NCI-H1092 (cell line): ENCODE measurements at places on chromosomes 2 and 18.

DNA sequence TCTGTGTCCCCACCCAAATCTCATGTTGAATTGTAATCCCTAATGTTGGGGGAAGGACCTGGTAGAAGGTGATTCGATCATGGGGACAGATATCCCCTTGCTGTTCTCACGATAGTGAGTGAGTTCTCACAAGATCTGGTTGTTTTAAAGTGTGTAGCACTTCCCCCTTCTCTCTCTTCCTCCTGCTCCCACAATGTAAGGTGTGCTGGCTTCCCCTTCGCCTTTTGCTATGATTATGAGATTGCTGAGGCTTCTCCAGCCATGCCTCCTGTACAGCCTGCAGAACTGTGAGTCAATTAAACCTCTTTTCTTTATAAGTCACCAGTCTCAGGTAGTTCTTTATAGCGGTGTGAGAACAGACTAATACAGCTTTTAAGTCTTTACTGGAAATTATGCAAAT, 193.3 kb upstream of the RBBP8 start:
- DNase-seq, result no peak

GRCh38 chr18:75227535-75228296, 17.1 kb downstream of the TSHZ1 start:
- DNase-seq, result no peak

- peak; percentile 12 for DNase-seq
Measured at GRCh38 chr2:239934571-239935171, 90.5 kb downstream of the NDUFA10 start.

DNA sequence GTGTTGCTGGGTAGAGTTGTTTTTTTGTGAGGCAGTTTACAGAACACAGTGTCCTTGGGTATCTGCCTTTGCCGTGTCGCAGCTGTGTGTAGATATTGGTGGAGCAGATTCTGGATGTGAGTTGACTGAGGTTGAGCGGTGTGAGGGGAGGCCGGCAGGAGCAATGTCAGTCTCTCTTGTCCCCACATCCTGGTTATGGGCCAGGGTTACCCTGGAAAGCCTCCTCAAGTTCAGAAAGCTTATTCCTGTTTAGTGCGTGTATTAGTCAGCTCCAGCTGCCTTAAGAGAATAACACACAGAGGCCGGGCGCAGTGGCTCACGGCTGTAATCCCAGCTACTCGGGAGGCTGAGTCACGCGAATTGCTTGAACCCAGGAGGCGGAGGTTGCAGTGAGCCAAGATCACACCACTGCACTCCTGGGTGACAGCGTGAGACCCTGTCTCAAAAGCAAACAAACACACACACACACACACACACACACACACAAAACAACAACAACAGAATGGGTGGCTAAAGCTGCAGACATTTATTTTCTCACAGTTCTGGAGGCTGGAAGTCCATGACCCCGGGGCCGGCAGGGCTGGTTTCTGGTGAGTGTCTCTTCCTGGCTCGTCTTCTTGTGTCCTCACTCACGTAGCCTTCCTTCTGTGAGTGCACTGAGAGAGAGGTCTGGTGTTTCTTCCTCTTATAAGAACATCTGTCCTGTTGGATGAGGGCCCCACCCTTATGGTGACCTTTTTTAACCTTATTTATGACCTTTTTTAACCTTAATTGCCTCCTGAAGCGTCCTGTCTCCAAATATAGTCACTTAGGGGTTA, 5.1 kb downstream of the NCK2 start:
- no peak for DNase-seq

DNA sequence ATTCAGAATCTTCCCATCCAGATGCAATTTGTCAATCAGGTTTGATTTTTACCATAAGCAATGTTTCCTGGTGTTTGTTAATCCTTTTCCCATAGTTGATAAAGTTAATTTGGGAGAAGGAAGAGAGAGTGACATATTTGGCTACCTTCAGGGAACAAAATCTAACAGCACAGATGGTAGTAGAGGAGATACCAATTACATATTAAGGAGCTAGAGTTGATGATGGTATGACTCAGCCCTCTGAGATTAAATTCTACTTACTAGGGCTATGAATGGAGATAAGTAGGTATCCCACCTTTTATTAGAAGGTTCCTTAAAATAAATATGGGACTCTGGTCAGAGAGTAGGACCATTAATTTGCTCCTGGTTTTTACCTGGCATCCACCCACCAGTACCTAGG, 139.7 kb downstream of the EHBP1 start:
- no peak for DNase-seq

DNA sequence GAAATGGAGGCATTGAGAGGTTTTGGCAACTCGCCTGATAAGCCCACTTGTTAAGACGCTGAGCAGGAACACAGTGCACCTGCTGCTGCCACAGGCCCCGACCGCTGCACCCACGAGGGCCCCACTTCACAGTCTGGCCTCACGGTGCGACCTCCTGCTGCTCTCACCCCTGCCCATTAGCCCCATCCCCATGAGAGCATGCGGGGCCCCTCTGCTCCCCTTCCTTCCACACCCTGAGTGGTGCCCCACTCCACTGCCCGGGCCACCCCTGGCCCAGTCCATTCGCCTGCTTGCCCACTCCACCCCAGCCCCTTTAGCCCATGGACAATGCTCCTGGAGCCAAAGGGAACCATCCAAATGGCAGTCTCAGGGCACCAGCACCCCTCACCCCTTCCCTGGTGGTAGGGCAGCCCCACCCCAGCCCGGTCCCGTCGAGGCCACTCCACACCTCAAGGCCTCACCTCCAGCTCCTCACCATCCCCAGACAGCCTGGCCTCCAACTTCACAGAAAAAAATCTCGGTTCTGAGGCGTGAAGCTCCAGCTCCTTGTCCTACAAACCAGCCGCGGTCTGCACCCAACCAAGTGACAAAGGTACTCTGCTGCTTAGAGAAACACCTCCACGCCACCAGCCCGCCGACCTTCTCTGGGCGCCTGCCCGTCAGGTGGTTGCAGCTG, 6.7 kb upstream of the GPR55 start:
- peak; percentile 4 for DNase-seq

DNA sequence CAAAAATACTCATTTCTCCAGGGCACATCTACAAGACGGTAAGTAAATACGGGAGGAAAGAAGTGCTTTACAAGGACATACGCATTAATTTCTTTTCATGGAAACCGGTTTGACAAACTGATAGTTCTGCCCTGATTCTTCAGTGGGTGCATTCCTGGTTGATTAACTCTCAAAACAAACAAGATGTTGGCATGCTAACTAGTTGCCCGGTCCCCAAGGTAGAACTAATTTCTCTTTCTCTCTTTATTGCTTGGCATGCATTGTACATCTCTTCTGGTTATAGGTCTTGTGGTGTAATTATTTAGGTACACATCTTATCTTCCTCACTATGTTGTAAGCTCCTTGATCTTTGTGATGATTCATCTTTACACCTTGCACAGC, 46.9 kb upstream of the SPATS2L start:
- DNase-seq, result no peak

GRCh38 chr2:141714496-141714895, 416.3 kb downstream of the LRP1B start:
- no peak for DNase-seq

DNA sequence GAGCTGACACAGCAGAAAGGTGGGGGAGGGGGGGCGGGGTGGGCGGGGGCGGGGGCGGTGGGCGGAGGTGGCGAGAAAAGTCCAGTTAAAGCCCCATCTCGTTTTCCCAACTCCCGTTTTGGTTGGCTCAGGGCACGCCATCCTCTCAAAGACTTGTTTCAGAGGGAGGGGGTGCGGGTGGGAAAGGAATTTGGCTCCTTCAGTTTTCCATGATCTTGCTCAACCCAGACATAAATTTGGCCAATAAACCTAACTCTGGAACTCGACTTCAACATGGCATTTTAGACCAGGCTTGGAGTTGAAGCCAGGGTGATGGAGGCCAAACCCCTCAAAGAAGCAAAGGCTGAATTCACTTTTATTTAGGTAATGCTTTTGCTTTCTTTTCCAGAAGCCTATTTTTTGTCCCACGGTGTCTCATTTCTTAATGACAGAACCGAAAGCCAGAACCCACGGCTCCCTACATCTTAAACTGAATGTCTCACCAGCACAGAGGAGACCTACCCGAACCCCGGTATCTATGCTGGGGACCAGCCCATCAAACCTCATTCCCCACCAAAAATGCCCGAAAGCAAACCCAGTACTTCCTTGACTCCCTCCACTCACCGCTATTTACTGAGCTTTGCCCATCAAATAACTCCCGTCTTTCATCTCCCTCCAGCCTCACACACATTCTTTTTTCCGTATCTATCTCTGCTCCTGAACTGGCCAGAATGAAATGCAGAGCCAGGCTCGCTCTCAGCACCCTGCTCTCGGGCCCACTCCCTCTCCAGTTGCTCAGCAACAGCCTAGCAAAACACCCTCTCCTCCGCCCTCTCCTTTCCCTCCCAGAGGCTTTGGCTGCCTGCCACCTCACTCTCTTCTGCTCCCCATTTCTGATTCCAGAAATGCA, 4.3 kb downstream of the IGFBP5 start:
- peak; percentile 71 for DNase-seq

GRCh38 chr2:224774735-224775134, 58.6 kb upstream of the CCDC195 start:
- no peak for DNase-seq

- DNase-seq, result no peak
Measured at GRCh38 chr2:11344956-11345677, 681 bp upstream of the ROCK2 start.

DNA sequence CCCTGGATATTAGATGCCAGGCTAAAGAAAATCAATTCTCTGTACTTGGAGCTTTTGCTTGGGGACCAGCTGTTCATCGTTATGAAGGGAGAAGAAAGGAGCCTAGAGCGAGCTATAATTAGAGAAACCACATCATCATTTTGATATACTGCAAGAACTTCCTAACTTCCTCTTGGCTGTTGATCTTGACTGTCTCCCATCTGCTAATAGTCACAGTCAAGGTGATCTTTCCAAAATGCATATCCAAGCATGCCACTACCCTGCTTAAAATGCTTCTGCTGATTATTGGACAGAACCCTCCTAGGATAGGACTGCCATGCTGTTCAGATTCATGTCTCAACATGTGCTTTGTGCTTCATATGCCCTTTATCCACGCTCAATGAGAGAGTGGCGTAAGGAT, 54.8 kb downstream of the RAPGEF4 start:
- DNase-seq, result no peak

GRCh38 chr2:128367601-128368359, 49.1 kb upstream of the HS6ST1 start:
- no peak for DNase-seq

GRCh38 chr2:17076533-17076932, 410.9 kb upstream of the CYRIA start:
- DNase-seq, result no peak

DNA sequence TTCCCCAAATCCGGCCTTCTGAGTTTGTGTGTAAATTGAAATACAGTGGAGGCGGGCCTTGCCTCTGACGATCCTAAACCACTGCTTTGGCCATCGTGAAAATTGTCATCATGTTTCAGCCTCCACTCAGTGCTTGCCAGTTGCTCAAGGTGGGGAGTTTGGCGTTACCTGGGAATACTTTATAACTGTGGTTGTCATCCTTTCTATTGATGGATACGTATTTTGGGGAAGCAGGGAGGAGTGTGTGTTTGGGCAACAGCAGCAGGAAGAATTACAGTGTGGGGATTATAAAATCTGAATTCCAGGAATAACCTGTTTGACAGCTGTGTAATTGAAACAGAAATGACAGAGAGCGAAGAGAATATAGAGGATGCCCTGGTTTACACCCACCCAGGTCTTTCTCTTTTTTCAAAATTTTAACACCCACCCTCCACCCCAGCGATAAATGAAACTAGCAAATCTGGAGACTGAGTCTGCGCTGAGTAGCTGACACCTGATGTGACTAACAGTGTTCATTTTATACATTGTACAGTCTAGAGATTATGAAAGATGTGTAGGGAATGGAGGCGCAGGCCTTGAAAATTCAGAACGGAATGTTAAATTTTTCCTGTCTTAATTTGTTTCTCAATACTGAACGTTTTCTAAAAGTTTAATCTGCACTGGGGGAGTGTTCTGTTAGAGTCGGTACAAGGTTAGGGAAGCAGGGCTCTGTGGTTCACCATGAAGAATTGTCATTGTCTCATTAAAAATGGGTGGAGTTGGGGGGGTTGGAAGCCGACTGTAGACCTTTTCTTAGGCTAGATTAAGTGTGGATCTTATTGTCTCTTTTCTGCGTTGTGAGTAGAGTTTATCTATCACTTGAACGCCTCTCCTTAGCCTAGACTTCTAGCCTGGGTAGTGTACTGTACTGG, 1.6 kb downstream of the MAP4K4 start:
- no peak for DNase-seq

DNA sequence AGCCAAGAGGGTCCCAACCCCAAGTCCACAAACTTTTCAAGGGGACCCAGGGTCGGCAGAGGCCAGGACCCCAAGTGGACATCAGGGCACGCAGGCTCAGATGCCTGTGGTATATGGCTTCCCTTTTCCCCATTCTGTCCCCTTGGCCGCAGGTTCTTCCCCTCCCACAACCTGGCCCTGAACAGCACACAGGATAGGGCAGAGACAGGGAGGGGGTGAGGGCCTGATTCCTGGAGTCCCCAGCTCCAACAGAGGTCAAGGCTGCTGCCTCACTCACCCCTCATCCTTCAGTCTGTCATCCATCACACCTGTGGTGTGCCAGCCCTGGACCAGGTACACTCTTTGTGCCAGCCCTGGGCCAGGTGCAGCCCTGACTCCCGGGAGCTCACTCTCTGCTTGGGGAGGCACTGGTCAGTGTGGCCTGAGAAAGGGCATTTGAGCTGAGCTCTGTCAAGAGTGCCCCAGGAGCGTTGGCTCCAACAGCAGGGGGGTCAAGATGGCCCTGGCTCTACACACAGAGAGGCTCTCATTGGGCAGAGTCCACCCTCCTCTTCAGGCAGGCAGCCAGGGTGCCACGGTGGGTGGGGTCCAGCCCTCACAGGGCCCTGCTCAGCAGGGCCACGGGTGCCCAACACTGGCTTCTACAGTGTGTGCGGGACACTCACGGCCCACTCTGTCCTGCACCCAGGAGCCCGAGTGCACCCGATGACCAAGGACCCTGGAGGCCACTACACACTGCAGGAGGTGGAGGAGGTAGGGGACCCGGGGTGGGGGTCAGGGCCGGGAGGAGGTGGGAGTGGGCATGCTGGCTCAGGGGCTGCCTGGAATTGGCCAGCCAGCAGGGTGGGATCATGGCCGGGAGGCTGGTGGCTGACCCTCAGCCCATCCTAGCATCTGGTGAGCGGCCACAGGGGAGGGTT, 1.6 kb downstream of the AGXT start:
- no peak for DNase-seq

- DNase-seq, result no peak
Measured at GRCh38 chr2:215687149-215688031, 251.5 kb upstream of the FN1 start.

DNA sequence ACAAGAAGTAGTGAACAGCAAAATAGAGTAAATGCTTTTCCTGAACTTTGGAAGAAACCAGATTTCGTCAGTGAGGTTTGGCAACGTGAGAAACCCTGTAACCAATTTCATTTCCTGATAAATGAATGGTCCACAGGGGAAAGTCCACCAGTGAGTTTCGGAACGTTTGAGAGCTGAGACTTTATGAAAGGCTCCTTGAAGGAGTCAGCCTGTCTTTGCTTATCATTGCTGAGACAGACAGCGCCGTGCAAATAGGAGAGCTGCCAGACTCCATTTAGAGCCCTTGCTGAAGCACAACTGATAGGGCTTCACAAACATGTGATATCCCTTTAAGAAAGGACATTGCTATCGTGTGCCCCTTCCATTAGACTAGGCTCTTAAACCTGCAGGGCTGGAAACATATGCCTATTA, 121.8 kb upstream of the SMAD7 start:
- DNase-seq, result no peak
